Fibroblast of mammary gland (primary cell): ENCODE measurements at places on chromosomes 3 and 15.

GRCh38 chr3:99439892-99440291 is 198.5 kb upstream of the COL8A1 start:
- DNase-seq, result no peak

GRCh38 chr15:67225336-67225735 is 29.1 kb downstream of the AAGAB start:
- peak; percentile 76 for DNase-seq

GRCh38 chr15:42102646-42103235 is 8.4 kb upstream of the PLA2G4D start:
- peak; percentile 59 for DNase-seq

- no peak for DNase-seq
These were observed 223.5 kb downstream of the CHST2 start for GRCh38 chr3:143343031-143343430.

DNA sequence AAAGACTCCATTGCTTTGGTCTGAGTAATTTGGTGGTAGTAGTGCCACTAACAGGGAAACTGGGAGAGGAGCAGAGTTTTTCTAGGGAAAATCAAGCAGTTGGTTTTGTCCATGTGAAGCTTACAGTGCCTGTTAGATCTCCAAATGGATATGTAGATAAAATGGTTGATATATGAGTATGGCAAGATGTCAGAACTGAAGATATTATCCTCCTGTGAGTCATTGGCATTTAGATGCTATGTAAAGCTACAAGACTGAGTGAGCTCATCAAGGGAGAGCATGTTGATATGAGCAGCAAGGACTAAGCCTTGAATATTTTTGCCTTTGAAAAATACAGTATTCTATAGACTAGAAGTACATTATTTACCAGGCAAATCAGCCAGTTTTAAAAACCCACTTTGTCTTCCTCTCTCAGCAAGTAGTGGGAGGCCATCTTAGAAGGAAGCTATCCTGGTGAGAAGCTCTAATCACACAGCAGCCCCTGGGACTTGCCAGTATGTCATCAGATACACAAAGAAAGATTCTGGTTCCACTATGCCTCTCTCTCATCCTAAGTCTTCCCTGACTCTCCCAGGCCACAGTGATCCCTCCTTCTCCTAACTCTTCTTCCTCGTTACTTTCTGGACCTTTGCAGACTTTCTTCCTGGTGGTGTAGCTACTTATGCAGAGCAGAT is 77.4 kb upstream of the ANKRD28 start:
- DNase-seq, result peak; percentile 69

GRCh38 chr15:66411190-66411589 is 24.5 kb downstream of the MAP2K1 start:
- no peak for DNase-seq

- DNase-seq, result peak; percentile 34
These were observed 57.8 kb downstream of the RIOX2 start for GRCh38 chr3:97914388-97914787.

GRCh38 chr3:32258869-32259268 is 20.4 kb downstream of the CMTM8 start:
- DNase-seq, result no peak
